GM23338 (cell line): ENCODE measurements at places on chromosomes 2 and 18. TPM values are rescaled to one million over a fixed set of nuclear protein-coding genes. Genes with fewer than 3 reads are reported as not detected.
A peak's percentile ranks its signal among the peaks of the same experiment; 100 is the strongest.

- no peak for DNase-seq
Observed at GRCh38 chr2:3143602-3144001, 234.0 kb downstream of the EIPR1 start.

GRCh38 chr2:22934747-22935146, 450.2 kb upstream of the KLHL29 start:
- DNase-seq = no peak

RTKN gene
- total RNA-seq = 42.8 and 50.0 TPM in 2 replicates

DNA sequence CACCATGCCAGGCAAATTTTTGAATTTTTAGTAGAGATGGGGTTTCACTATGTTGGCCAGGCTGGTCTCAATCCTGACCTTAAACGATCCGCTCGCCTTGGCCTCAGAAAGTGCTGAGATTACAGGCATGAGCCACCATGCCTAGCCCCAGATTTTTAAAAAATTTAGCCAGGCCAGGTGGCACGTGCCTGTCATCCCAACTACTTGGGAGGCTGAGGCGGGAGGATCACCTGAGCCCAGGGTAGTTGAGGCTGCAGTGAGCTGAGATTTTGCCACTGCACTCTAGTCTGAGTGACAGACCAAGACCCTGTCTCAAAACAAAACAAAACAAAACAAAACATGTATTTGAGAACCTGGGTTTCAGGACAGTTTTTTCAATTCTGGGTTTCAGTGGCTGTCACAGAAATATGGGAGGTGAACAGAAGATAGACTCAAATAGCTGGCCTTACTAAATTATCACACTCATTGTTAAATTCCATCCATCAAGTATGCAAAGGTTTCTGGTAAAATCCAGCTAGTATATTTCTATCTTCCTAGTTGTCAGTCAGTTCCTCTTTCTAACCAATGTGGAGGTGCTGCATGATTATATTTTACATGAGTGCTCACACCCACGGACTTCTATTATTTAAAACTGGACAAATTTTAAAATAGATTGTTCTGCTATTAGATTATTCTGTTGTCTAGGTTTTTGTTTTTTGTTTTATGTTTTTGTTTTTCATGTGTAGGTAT, 5.4 kb downstream of the ALPG start:
- no peak for DNase-seq

LYPD6 gene
- 10.9 and 12.4 TPM in 2 replicates for total RNA-seq

HOXD13 gene
- total RNA-seq = 0.47 TPM in 1 of 2 replicates, not detected in the other

DNA sequence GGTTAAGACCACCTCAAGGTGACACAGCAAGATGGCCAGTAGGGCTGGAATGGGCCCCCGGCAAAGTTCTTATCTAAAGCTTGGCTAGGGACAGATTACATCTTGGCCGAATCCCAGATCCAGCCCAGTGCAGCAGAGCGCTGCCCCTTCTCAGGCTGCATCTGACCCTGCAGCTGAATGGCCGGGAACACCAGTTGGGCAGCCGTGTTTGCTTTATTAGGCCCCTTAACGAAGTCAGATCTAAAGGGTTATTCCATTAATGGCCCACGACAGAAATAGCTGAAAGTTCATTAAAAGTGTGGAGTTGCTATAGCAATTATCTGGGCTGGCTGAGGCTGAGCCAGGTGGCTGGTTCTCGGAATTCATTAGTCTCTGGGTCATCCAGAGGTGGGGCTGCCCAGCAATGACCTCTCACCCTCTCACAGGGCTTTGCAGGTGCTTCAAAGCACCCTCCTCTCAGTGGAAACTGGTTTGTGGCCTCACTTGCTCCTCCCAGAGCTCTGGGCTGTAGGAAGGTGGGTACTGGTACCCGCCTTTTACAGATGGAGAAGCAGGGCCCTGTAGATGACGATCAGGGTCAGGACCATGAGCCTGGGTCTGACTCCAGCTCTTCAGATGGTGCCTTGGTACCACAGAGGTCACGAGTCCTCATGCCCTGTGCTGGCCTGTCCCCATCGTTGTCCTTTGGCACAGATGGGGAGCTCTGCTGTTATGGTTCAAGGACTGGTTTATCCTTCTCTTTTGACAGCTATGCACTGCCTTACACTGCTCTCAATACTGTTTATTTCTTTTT, 68.8 kb downstream of the EMX1 start:
- no peak for DNase-seq

DNA sequence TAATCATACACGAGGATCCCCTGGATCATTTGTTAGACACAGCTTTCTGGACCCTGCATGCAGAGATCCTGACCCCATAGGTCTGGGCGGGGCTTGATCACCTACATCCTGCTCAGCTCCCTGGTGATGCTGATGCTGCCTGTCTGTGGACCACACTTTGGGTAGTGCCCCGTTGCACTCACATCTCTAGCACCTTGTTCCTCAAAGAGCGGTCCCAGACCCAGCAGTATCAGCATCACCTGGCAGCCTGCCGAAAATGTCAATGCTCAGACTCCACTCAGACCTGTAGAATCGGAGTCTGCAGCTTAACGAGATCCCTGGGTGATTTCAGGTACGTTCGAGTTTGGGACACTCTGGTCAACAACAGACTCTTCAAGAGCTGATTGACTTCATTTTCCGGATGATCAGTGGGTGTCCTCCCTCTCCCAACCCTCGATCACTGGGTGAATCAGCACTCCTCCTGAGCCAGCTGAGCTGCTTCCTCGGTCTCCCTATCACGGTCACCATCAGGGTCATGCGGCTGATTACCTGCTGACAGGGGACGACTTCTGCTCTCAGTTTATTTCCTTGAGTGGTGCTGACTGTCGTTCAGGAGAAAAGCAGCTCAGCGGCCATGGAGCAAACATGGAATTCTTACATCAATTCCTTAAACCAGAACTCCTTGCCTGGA, 150.6 kb upstream of the RAB12 start:
- no peak for DNase-seq

TLX2 gene
- total RNA-seq = 0.21 TPM in 1 of 2 replicates, not detected in the other

C18orf32 gene
- 22.4 and 25.3 TPM in 2 replicates for total RNA-seq

RAB12 gene
- 80.4 and 92.3 TPM in 2 replicates for total RNA-seq

DNA sequence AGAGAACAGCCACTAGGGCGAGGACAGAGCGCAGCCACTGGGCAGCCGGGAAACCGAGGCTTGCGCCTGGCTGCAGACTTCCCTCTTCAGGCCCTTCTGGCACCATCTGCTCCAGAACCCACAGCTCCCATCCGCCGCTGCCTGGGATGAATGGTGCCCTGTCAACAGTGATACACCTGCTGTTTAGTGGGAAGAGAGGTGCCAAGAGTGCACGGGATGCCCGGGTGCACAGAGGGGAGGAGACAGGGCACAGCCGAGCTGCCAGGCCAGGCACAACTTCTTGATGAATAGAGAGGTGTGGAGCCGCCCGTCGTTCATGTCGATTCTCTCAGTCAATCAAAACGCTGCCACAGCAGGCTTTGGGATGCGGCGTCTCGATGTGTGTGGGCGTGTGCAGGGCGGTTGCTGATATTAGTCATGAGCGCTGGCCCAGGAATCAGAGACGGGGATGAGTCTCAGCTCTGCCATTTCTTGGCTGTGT, 39.5 kb downstream of the RRM2 start:
- no peak for DNase-seq

CERKL gene
- 0.69 TPM in 1 of 2 replicates, not detected in the other for total RNA-seq

DNA sequence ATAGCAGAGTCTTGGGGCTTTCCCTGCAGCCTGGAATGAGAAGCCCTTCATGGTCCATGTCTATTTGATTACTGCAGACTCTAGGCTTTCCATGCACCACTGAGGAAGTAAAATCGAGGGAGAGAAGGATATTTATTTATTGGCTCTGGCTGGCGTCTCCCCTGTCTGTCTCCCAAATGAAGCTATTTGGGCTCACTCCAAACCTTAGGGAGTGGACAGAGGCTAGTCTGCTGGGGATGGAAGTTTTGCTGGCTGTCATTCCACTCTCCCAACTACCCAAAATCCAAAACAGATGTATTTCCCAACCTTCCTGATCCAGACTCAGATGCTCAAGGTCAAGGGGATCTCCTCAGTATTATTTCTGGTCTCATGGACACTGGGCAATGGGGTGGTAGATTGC, 33.7 kb downstream of the TMEM17 start:
- DNase-seq = no peak

GRCh38 chr2:88545118-88545517, 82.1 kb downstream of the EIF2AK3 start:
- peak; percentile 85 for DNase-seq

DNA sequence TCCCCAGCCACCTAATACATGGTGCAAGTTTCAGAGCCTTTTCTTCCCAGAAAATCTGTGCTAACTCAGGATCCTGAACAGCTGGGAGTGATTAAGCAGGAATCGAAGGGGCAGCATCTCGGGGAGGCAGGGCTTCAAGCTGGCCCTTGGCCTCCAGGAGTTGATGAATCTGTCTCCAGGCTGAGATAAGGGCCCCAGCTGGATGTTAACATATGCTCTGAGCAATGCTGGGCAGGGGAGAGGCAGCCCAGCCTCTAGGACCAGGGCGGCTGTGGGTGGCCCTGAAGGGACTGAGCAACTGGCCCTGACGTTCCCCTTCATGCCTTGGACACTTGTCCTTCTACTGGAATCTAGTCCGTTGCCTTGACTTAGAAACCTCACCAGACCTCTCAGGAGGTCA, 84.1 kb upstream of the EPC2 start:
- no peak for DNase-seq

DNA sequence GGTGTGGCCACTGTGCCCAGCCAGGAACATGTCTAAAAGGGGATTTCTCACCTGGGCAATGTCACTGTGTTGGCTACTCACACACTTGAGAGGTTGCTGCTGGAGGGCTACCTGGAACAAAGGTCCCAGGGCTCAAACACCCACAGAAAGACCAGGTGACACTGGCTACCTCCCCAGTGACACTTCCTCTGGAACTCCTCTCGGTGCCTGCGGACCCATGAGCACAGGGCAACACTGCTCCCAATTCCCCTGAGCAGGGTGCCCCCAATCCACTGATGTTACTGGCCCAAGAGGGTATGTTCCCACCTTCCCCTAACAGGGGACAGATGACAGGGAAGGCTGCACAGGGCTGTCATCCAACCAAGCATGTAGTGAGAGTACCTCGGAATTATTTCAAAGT, 5.8 kb downstream of the NPPC start:
- no peak for DNase-seq

DNA sequence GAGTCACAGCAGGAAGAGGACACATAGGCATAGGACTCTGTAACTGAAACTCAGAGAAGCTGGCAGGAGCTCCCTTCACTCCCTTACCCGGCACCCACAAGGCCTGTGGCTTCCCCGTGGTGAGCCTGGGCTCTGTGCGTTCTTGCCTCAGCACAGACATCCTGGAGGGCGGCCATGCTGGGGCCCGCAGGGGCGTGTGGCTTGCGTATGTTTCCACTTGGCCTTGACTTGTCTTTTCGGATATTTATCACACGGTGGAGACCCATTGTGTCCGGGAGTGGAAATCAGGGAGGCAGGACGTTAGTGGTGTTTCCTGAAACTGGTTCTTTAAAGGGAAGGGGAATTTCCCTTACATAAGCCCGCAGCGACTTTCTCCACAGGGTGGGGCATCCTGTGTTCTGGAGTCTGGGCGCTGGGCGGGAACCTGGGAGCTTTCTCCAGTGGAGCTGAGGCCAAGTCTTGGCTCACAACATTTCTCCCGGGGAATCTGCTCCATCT, 49.9 kb upstream of the EML6 start:
- no peak for DNase-seq

ZNF385B gene
- total RNA-seq = 1.4 and 1.5 TPM in 2 replicates

DNA sequence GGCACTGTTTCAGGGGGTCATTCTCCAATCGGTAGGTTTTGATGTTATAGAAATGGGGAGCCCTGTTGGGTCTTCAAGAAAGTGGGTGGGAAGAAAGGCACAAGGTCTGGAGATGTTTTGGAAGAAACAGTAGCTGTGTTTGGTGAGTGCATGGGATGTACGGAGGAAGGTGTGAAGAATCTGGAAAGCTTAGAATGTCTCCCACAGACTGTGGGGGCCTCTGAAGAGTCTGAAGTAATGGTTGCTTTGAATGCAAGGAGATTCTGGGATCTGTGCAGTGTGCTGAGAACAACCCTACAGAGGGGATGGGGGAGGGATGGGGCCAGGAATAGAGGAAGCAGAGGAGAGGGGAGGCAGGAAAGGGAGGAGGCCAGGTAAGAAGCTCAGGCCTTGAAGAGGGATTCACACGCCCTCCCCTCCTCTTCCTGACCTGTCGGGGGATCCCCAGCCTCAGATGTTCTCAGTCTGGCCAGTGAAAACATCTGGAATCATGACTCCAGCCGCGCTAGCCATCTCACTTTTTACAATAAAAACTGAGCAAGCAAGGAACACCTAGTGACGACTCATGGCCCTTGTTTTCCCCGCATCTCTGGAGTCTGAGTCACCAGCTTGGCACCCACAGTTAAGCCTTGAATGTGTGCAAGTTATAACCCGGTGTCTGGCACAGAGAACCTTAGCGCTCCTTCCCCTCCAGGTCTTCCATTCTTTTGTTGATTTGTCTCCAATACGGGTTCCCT, 74.2 kb downstream of the SH3BP4 start:
- no peak for DNase-seq

DNA sequence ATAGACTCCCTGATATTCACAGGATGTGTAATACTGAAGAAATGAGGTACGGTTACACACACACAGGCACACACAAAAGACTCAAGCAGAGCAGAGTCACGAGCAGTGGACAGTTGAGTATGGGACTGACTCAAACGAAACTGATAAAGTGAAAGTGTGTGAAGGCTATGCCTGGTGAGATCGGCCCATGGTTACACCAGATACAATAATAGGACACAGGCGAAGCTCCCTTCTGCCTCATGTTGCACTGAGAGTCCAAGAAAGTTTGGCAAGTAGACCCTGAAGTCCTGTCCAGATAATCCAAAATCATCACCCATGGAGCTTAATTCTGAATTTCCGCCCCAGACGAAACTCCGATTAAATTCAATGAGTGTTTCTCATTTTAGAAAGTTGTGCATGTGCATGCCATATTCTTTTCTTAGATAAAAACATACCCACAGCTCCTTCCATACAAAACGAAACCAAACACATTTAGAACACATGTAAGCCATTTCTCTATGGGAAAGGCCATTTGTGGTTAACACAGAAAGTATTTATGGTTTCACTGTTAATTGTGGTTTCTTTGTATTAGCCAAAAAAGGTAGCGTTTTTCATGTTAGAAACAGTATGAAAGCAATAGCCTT, 567.6 kb downstream of the PLCL1 start:
- no peak for DNase-seq

DNA sequence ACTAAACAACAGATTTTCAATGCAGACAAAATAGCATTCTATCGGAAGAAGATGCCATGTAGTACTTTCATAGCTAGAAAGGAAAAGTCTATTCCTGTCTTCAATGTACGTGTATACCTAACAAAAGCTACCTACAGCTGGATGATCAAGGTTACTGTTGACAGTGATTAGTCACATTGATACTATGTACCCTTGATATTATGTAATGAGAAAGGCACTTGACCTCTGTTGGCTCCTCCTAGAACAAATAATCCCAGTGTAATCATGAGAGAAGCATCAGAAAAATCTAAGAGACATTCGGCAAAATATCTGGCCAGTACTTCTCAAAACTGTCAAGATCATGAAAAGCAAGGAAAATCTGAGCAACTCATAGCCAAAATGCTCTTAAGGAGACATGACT, 44.4 kb upstream of the LRRTM4 start:
- DNase-seq = no peak

GRCh38 chr2:128834880-128835252, 516.2 kb upstream of the HS6ST1 start:
- no peak for DNase-seq

PIEZO2 gene
- 8.2 and 15.0 TPM in 2 replicates for total RNA-seq
